Large intestine (tissue), 12 donors: ENCODE measurements at places on chromosomes 7 and 10. TPM values are rescaled to one million over a fixed set of nuclear protein-coding genes. Genes with fewer than 3 reads are reported as not detected.

DNA sequence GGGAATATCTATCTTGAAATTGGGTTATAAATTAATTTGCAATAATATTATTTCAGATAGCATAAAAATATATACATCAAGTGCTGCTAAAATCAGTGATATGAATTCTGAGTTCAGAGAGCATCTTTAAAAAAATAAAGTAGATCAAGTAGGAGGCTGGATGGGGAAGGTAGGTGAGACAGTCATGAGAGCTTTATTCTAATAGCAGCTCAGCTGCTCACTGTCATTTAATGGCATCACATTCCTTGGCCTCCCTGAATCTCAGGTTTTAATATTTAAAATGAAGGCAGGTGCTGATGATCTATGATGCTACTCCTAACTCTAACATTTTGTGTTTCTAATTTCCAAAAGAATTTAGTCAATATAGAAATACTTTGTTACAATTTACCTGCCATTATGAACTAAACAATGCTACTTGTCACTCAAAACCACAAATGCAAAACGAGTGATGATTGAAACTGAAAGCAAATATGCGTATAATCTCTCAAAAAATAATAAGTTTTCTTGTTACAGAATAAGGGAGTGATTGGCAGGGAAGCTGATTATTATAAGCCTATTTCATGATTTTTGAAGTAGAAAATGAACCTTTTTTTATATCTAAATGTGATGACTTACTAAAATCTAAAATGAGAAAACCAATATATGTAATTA is 147.6 kb upstream of the CSTF2T start:
- DNase-seq, result no peak

DNA sequence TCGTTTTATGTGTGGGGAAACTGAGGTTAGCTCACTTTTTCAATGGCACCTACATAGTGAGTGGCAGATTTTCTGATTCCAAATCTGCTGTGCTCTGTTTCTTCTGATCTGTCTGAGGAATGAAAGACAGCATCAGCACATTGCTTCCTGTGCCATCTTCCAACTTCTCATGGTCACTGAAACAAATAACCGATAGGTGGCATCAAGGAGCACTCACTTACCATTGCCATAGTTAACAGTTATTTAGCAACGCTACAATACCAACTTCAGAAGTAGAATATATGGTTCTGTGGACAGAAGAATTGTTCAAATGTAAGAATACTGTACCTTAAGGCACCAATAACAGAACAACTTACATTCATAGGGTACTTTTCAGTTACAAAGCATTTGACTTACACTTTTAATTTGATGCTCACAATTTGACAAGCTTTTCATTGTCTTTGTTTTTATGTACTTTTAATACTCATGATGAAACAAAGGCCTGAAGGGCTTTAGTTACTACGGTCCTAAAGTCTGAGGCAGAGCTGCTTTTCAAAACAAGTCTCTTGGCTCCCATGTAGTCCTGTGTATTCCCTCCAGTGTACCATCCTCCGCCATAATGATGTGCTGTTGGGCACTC is 228.9 kb upstream of the TCF7L2 start:
- DNase-seq, result peak; percentile 37

DNA sequence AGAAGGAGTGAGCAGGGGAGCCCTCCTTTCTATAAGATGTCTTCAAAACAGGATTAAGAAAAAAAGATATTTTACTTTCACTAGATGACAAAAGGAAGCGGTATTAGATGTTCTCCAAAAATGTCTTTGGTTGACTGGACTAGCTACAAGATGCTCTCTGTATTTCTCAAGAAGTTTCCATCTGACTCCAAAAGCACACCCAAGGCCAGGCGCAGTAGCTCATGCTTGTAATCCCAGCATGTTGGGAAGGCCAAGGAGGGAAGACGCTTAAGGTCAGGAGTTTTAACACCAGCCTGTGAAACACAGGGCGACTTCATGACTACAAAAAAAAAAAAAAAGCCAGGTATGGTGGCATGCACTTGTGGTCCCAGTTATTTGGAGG is 84.5 kb downstream of the PIP4K2A start:
- DNase-seq, result no peak

DNA sequence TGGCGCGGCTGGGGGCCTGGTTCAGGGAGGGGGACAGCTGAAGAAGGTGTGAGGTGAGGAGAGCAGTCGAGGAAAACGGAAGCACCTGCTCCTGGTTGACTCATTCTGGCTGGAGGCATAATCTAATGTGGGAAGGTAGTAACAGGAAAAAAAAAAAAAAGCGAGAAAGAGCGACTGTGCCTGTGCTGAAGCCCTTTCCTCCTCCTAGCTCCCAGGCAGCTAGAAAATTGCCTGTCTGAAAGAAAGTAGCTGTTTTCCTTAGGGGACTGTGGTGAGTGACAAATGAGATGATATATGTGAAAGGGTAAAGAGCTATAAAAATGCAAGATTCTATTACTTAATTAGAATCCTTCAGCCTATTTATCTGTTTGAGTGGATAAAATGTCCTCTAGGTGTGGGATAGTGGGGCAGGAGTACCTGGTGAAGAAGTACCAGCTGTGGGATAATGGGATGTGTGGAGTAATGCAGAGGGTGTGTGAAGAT is 4.9 kb upstream of the MEST start:
- DNase-seq, result no peak

The DDIT4 gene
- 47.2 TPM for polyA plus RNA-seq

GRCh38 chr7:129560831-129561230 is 50.7 kb upstream of the NRF1 start:
- DNase-seq, result no peak

GRCh38 chr10:35378541-35379210 is 42.4 kb downstream of the CCNY start:
- no peak for DNase-seq
